Osteocyte (in vitro differentiated cells): ENCODE measurements at places on chromosomes 5 and 9.

DNA sequence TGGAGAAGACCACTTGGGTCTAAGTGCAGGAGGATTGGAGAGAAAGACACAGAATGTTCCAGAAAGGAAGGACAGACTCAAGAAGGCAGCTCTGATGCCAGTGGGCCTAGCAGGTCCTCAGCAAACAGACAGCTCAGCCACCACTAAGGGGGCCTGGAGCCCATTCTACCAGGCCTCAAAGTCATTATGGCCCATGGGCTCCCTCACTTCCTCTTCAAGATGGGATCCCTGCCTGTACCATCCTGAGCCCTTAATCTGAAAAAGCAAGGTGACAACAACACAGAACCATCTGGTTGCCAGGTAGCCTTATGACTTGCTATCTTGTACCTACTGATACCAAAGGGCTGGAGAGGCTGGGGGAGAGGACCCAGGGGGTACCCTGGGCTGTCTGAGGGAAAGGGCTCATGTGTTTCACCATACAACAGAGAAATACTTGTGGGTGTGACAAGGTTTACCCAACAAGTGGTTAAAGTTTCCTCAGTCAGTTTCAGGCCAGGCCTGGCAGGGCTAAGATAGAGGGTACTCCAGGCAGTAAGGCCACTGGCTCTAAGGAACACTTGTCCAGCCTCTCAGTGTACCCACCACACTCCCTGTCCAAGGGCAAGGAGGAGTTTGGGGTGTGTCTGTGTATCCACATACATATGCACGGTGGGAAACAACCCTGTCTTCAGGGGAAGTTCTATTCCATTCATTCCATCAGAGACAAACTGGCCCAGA lies 30.7 kb downstream of the TCF7 start:
- DNase-seq: peak; percentile 30

DNA sequence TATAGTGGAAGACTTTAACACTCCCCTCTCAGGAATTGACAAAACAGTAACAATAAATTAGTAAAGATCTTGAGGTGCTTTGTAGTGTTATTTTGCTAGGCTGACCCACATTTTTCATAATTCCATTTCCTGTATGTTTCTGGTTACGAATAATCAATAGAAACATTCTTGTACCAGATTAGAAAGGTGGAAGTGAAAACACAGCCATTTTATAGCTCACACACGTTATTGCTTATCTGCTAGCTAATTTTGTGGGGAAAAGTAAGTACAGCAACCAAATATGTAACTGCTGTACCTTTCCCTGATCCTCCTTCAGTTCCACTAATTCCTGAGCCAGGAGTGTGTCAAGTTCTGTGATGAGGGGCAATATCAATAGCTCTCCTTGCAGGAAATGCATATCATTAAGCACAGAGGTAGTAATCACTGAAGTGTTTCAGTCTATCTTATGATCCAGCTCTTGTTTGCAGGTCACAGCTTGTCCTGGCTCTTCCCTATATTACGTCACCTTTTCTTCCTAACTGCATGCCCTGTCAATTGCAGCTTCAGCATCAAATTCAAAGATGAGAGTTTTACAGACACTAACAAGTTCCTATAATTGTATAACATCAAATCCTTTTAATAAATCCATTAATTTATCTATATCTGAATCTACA lies 59.4 kb downstream of the MINAR2 start:
- DNase-seq: no peak

- no peak for DNase-seq
Observed at GRCh38 chr9:124450241-124450924, at the start of gene ADGRD2. TSS of gene ADGRD2 (plus strand) at chr9:124450451. CDS start at chr9:124451667, 1,216 bp downstream.

- no peak for DNase-seq
Observed at GRCh38 chr9:93072383-93072795, 13.9 kb downstream of the SUSD3 start.

DNA sequence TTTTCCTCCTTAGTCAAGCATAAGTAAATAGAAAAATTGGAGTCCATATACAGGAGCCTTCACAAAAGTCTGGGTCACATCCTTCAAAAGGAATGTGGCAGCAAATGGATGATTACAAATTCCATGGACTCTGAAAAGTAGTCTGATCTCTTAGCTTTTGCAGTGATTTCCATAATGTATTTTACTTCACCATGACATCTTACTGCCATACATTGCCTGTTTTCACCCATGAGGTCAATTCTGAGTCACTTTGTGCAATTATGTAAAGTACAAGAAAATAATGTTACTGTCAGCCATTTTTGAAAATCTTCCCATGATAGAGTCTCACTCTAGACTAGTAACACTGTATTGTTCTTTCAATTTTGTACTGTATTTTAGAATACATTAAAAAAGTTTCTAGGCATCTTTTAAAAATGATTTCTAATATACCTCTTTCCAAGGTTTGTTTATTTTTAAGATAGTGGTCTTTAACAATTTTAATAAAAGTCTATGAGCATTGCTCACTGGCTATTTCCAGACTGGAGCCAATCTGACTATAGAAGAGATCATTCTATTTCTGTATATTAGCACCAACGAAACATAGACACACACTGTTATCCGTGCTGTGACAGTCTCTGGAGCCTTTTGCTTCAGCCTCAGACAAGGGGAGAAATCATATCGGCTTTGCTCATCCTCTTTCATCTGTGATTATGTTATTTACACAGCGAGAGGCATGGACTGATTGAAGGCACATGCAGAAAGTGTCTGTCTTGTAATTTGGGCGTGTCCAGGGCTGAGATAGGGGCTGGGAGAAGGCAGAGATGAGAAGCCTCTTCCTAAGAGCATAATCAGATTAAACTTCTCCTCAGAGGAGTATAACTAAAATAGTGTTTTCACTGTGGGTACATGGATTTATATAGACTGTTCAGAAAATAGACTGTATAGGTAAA lies 22.9 kb upstream of the ACTBL2 start:
- DNase-seq: no peak

DNA sequence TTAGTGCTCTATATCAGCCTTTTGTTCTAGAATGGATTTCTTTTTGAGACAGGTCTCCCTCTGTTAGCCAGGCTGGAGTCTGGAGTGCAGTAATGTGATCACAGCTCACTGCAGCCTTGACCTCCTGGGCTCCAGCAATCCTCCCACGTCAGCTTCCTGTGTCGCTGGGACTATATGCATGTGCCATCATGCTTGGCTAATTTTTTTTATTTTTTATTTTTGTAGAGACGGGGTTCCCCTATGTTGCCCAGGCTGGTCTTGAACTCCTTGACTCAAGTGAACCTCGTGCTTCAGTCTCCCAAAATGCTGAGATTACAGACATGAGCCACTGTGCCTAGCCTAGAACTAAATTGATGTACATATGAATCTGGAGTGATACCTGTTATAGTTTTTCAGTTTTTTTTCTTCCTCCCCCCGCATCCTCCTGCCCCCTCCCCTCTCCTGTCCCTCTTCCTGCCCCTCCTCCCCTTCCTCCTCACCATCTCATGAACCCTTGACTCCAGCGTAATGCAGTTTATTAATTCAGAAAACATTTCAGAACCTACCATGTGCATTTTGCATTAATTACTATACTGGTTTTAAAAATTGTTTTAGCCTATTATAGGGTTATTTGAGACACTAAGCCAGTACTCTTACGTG lies 37.4 kb upstream of the TNFAIP8 start:
- no peak for DNase-seq

GRCh38 chr5:31944684-31945445 lies 229.3 kb downstream of the GOLPH3 start:
- DNase-seq: no peak

- no peak for DNase-seq
Observed at GRCh38 chr5:157088342-157088990, 20.4 kb downstream of the HAVCR2 start.

- no peak for DNase-seq
Observed at GRCh38 chr9:123376218-123377071, 20.4 kb downstream of the CRB2 start.

- no peak for DNase-seq
Observed at GRCh38 chr5:109532773-109533364, 123.1 kb upstream of the PJA2 start.

DNA sequence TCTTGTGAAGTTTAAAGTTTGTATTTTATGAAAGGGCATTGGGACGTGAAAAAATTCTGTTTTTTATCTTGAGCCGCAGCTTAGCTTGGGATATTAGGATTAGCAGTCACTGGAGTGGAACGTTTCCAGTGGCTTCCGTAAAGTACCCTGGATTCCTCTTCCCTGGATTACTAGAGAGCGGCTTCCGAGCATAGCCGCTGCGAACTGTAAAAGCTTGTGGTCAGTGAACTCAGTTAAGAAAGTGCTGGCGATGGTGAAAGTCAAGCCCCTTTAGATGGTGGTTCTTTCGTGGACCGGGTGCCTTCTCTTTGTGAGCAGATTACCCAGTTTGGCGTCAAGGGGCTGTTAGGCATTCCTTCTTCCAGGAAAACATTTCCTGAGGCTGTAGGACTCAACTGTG lies 168.1 kb downstream of the KDM4C start:
- DNase-seq: no peak

- DNase-seq: peak; percentile 64
Observed at GRCh38 chr9:121840838-121841760, 189.7 kb downstream of the DAB2IP start.

DNA sequence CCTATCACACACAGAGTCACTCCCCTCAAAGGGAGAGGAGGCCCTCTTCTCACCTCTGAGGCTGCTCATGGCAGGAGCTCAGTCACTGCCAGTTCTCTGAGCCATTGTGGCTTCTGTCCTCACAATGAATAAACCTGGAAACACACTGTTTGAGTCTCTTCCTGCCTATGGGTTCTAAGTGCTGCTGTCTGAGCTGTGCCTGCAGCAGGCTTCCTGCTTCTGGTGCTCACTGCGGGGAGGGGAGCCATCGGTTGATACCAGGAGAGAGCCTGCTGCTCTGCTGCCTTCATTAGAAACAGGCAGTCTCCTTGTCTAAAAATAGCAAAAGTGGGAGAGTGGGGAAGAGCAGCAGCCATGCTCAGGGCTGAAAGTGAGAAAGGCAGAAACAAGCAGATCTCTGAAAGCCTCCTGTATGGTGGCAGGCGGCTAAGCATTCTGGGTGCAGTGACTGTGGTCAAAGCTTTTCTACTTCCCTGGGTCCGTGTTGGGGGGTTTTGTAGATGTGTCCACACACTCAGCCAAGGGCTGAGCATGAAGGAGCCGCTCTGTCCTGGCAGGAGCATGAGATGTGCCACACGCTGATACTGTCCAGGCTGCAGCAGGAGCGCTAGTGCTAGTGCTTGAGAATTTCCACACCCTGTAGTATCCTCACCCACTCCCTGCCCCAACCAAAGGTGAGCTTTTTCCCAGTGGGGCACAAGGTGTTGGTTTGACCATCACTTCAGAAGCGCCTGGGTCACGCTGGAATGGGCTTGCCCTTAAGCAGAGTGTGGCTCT lies 34.2 kb downstream of the PRKACG start:
- DNase-seq: no peak

DNA sequence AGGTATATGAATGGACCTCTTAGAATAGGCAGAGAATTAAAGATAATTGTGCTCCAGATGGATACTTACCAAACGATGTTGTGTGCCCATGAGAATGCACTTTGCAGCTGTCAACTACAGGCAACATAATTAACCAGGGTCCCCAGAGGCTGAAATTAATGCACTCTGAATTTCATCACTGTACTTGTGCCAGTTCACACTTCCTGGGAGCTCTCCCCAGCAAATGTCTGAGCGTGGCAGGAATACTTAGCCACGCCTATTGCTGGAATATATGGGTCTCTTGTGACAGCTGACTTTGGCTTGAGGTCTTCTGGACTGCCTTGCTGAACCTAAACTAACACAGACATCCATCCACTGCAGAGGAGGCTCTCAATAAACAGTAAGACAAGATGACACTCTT lies 11.9 kb upstream of the C1QTNF2 start:
- DNase-seq: no peak

DNA sequence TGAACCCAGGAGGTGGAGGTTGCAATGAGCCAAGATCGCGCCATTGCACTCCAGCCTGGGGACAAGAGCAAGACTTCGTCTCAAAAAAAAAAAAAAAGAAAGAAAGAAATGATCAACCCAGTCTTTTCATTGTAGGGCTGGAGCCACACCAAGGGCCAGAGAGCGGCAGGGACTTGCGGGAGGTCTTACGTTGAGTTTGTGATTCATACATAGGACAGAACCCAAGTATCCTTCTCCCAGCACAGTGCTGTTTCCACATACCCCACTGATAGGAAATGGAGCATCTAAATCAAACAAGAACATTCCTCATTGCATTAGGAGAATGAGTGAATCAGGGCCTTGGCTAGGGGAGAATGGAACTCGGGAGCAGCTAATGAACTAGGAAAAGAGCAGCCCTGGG lies 3.5 kb upstream of the TNIP1 start:
- DNase-seq: no peak

GRCh38 chr5:85479849-85480248 lies 1095.2 kb upstream of the EDIL3 start:
- no peak for DNase-seq

GRCh38 chr5:177307544-177308363 lies 3.9 kb downstream of the MXD3 start:
- DNase-seq: no peak

GRCh38 chr5:4857761-4858160 lies 282.4 kb upstream of the ADAMTS16 start:
- no peak for DNase-seq

GRCh38 chr5:33235824-33236223 lies 204.9 kb upstream of the TARS1 start:
- no peak for DNase-seq

- no peak for DNase-seq
Observed at GRCh38 chr9:31699836-31700235, 684.6 kb upstream of the ACO1 start.

GRCh38 chr5:167128581-167128980 lies 1162.9 kb upstream of the WWC1 start:
- no peak for DNase-seq

- DNase-seq: peak; percentile 90
Observed at GRCh38 chr9:129752900-129753729, at the start of gene PTGES. TSS of gene PTGES (minus strand) at chr9:129753042. CDS start at chr9:129753012, 30 bp downstream.

GRCh38 chr5:73433982-73434342 lies 14.6 kb downstream of the FOXD1 start:
- no peak for DNase-seq

DNA sequence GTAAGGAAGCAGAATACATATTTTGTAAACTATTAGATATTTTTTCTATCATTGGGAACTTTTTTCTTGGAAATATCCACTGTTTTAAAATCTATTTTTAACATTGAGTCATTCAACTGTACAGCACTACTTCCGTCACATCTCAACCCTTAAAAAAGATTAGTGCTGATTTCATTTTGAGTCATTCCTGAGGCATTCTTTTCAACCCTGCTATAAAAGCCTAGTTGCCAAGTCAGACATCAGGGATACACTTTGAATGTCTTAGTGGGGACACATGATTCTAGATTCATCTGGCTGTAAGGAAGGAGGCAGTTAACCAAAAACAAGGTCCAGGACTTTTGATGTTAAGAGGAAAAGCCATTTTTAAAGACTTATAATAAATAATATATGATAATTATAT lies 160.9 kb downstream of the GIN1 start:
- DNase-seq: no peak

- no peak for DNase-seq
Observed at GRCh38 chr5:166349046-166349445, 1942.4 kb upstream of the WWC1 start.

- peak; percentile 48 for DNase-seq
Observed at GRCh38 chr9:125470767-125471580, 209.3 kb downstream of the GAPVD1 start.

DNA sequence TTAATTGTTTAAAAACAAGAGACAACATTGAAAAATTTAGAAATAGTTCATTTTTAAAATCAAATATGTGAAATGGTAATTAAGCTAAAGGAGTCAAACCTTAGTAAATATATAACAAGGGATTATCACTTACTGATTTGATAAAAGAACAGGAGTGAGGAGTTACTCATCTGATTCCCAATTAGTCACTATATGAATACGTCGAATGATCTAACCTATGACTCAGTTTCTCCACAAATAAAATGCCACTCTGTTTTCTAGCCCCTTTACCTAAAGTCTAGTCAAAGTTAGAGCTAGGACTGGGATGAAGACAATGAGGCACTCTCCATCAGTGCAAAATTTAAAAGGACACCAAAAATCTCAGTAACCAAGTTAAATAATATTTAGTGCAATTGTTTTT lies 70.4 kb upstream of the RASEF start:
- DNase-seq: no peak
